Fibroblast of lung (primary cell): ENCODE measurements at places on chromosomes 5 and 9. TPM values are rescaled to one million over a fixed set of nuclear protein-coding genes. Genes with fewer than 3 reads are reported as not detected.

DNA sequence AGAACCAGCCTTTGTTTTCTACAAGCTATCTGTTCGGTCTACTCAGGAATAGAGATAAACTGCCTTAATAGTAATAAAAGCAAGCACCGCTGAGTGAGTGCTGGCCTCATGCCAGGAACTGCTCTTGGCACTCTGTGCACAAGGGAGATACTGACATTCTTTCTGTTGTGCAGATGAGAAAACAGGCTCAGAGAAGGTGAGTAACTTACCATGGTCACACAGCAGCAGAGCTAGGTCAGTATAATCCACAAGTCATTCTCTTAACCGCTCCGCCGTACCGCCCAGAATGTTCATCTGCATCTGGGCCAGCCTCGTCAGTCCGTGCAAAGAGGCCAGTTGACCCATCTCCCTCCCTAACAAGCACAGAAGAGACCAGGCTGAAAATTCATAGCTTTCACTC lies 27.4 kb downstream of the QRFP start:
- peaks cover 4% of the 10 kb centered on the region for H3K4me1 ChIP-seq
- H3K4me3 ChIP-seq = no peak overlapping the region
- H3K27me3 ChIP-seq = no peaks in the 10 kb centered on the region

Gene SLC36A2
- not detected in 2 replicates for total RNA-seq

Gene GLDC
- 0.51 and 0.83 TPM in 2 replicates for total RNA-seq

Gene TNC
- total RNA-seq = 457 and 560 TPM in 2 replicates

Gene CTXN3
- not detected in 2 replicates for total RNA-seq
